ENCODE measurements at places on chromosomes 3 and 15. TPM values are rescaled to one million over a fixed set of nuclear protein-coding genes. Genes with fewer than 3 reads are reported as not detected.

DNA sequence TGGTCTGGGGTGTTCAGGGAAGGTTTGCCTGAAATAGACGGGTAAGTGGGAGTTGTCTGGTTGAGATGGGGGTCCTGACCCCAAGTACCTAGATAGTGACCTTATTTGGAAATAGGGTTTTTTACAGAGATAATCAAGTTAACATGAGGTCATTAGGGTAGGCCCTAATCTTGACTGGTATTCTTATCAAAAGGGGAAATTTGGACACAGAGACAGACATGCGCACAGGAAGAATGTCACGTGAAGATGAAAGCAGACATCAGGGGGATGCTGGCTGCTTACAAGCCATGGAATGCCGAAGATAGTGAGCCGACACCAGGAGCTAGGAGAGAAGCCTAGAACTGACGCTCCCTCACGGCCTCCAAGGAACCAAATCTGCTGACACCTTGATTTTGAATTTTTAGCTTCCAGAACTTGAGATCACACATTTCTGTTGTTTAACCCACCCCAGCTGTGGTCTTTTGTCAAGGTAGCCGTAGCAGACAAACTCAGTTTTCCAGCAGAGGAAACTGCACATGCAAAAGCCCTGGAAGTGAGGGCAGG is 17.1 kb downstream of the BHLHE40 start:
- no peak for DNase-seq
- H3K27me3 ChIP-seq, result no peaks in the 10 kb centered on the region
- H3K4me1 ChIP-seq, result no peaks in the 10 kb centered on the region
- H3K27ac ChIP-seq, result no peak overlapping the region
- H3K36me3 ChIP-seq, result no peaks in the 10 kb centered on the region

CSPG5 gene
- 5.7 TPM for total RNA-seq

DNA sequence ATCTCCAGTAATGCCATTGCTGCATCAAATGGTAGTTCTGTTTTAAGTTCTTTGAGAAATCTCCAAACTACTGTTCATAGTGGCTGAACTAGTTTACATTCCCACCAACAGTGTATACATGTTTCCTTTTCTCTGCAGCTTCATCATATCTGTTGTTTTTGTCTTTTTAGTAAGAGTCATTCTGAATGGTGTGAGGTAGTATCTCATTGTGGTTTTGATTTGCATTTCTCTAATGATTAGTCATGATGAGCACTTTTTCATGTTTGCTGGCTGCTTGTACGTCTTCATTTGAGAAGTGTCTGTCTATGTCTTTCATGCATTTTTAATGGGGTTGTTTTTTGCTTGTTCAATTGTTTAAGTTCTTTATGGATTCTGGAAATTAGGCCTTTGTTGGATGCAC is 10.2 kb upstream of the GCSAM start:
- H3K4me1 ChIP-seq, result no peaks in the 10 kb centered on the region
- peaks cover 36% of the 10 kb centered on the region for H3K36me3 ChIP-seq
- no peak overlapping the region for H3K4me3 ChIP-seq
- no peak overlapping the region for H3K27ac ChIP-seq
- H3K27me3 ChIP-seq, result no peaks in the 10 kb centered on the region

GRCh38 chr15:78394981-78395616 is 42.9 kb upstream of the IREB2 start:
- peak; percentile 67 for DNase-seq
- no peak overlapping the region for H3K27ac ChIP-seq
- H3K4me3 ChIP-seq, result no peak overlapping the region
- H3K36me3 ChIP-seq, result peaks cover 2% of the 10 kb centered on the region

KLF15 gene
- 10.8 TPM for total RNA-seq

SMCO1 gene
- not detected for total RNA-seq

GREM1 gene
- 1.1 TPM for total RNA-seq

- peaks cover 17% of the 10 kb centered on the region for H3K36me3 ChIP-seq
- no peaks in the 10 kb centered on the region for H3K4me1 ChIP-seq
- H3K27ac ChIP-seq, result no peak overlapping the region
- H3K27me3 ChIP-seq, result no peaks in the 10 kb centered on the region
- no peak overlapping the region for H3K4me3 ChIP-seq
- no peak for DNase-seq
These were observed 573.6 kb upstream of the GRM7 start for GRCh38 chr3:6287088-6287875.

- no peaks in the 10 kb centered on the region for H3K36me3 ChIP-seq
- no peak overlapping the region for H3K4me3 ChIP-seq
- no peaks in the 10 kb centered on the region for H3K27me3 ChIP-seq
- H3K4me1 ChIP-seq, result peaks cover 6% of the 10 kb centered on the region
These were observed 292.0 kb upstream of the SLCO3A1 start for GRCh38 chr15:91561371-91562100.

GANC gene
- 18.4 TPM for total RNA-seq

- H3K4me3 ChIP-seq, result no peak overlapping the region
- no peaks in the 10 kb centered on the region for H3K27me3 ChIP-seq
- H3K27ac ChIP-seq, result no peak overlapping the region
These were observed 35.0 kb downstream of the CIP2A start for GRCh38 chr3:108554229-108554628.

DNA sequence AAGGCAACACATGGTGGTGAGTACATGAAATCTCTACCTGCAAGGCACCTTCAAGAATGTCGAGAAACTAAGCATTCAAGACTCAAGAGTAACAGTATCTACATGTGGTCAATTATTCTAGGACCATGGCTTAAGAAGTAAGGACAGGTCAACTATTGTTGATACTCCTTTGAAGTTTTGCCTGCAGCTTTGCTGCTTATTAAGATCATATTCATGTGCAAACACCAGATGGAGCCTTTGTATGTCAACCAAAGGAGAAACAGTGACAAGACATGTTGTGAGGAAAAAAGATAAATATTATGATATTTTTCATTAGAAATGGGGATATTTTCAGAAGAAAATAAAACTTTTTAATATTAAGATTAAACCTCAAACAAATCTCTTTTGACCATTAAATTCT is 52.3 kb upstream of the FGF7 start:
- no peak for DNase-seq
- no peak overlapping the region for H3K4me3 ChIP-seq
- no peaks in the 10 kb centered on the region for H3K36me3 ChIP-seq
- H3K27me3 ChIP-seq, result no peaks in the 10 kb centered on the region
- H3K4me1 ChIP-seq, result no peaks in the 10 kb centered on the region

- H3K36me3 ChIP-seq, result peaks cover 88% of the 10 kb centered on the region
- H3K4me1 ChIP-seq, result no peaks in the 10 kb centered on the region
- H3K27me3 ChIP-seq, result no peaks in the 10 kb centered on the region
- H3K4me3 ChIP-seq, result no peak overlapping the region
- peak; percentile 86 for DNase-seq
These were observed 33.3 kb downstream of the CCNB2 start for GRCh38 chr15:59138243-59138642.

- no peak overlapping the region for H3K27ac ChIP-seq
- no peaks in the 10 kb centered on the region for H3K27me3 ChIP-seq
- no peaks in the 10 kb centered on the region for H3K36me3 ChIP-seq
- no peaks in the 10 kb centered on the region for H3K4me1 ChIP-seq
- H3K4me3 ChIP-seq, result no peak overlapping the region
These were observed 3.1 kb upstream of the NR1I2 start for GRCh38 chr3:119778811-119779210.

DNA sequence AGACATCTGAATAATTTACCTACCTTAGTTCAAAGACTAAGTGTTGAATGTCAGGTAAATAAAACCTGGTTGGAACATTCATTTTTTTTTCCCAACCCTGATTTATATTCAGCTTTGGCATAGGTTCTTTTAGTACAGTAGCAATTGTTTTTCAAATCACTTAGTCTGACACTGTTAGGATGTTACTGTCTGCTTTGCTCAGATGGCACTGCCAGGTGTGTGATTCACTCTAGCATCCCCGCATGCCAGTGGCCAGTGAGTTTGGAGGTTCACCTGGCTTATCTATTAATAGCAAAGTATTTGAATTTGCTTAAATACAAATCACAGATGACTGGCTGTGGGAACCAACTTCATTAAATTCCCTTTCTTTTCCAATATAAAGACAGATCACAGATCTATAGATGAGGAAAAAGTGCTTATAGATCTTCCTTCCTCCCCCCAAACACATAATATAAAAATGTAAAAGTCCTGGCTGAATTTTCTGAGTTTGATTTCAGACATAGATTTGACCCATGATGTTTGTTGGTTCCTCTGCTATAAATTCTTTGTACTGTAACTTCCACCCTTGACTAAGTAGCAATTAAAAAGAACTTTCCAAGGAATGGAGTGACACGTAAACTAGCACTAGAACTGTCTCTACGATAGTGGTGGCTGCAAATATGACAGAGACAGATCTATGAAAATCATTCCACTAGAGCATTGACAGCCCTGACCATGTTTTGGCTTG is 3.9 kb downstream of the THBS1 start:
- H3K4me3 ChIP-seq, result no peak overlapping the region
- peaks cover 81% of the 10 kb centered on the region for H3K36me3 ChIP-seq
- DNase-seq, result no peak
- no peaks in the 10 kb centered on the region for H3K27me3 ChIP-seq
- H3K27ac ChIP-seq, result no peak overlapping the region

GRCh38 chr15:55587321-55588069 is 650 bp downstream of the PYGO1 start:
- H3K27me3 ChIP-seq, result peaks cover 21% of the 10 kb centered on the region
- peak overlapping the region; percentile 81 for H3K4me3 ChIP-seq

Measured in H9 (cell line).